ENCODE measurements at places on chromosomes 12 and 14.

GRCh38 chr12:117968826-117969659 lies at the start of gene KSR2:
KSR2 (minus strand) TSS chr12:117968990; CDS start chr12:117968255, 735 bp downstream.
- peak; percentile 43 for DNase-seq

DNA sequence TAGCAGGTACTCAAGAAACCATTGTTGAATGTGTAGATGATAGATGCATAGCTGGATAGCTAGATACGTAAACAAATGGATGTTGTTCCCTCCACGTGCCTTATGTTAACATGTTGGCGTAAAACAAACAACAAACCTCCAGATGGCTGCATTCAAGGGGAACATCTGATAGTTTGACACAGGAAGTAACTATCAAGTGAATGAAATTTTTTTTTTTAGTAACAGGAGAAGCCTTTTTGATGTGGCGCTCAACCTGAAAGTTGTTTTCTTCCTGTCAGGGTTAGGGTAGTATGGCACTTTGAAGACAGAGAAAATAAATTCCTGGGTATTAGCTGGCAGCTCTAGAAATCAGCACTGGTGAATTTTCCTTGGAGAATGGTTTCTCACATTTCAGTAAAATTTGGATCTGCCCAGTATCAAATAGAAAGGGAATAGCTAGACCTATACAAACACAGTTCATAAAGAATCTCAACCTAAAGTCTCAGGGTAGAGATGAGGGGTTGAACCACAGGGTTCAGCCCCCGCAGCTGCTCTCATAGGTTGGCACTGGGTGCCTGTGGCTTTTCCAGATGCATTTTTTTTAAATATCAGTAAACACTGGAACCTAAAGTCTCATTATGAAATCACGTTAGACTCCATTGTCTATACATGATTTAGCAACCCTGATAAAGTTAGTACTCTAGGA lies 18.8 kb upstream of the RAP1B start:
- no peak for DNase-seq

DNA sequence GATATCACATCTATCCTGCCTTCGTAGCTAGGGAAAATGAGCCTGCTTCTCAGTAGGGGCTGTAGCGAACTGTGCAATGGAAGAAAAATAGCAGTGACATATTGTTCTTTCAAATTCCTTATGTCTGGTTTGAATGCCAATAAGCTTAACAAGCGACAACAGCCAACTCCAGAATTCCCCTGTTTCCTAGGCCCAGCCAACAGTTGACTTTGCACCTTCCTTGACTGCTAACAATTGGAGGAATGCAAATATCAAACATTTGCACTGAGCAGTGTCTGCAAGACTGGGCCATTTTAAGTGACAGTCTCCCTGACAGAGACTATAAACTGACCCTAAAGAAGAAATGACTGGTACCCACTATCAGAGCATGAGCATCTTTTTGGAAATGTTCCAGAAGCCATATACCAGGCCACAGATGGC lies 12.0 kb upstream of the SERPINA1 start:
- DNase-seq: no peak

- no peak for DNase-seq
These were observed 92.2 kb upstream of the ATF7IP start for GRCh38 chr12:14272956-14273912.

- DNase-seq: no peak
These were observed 20.3 kb upstream of the TMX1 start for GRCh38 chr14:51219473-51220448.

- no peak for DNase-seq
These were observed 1.0 kb downstream of the KLHL33 start for GRCh38 chr14:20434701-20435581.

- DNase-seq: peak; percentile 42
These were observed 17.3 kb upstream of the YY1 start for GRCh38 chr14:100221533-100222223.

DNA sequence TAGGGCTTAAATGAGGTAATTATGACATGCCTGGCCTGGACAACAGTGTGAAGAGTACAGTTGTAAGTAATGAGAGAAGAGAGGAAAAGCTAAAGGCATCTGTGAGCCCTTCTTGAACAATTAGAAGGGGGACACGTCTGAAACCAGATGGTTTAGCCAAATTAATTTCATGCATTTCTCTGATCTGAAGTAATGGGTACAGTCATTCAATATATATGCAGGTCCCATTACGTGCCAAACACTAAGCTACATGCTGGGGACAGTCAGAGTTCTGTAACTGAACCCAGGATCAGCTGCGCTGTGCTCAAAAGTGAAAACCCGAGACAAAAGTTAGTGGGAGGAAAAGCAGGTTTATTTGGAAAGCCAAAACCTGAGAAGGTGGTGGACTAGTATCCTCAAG lies 207.2 kb upstream of the TMTC1 start:
- no peak for DNase-seq

- DNase-seq: no peak
These were observed 94.7 kb downstream of the DIP2B start for GRCh38 chr12:50599366-50600095.

DNA sequence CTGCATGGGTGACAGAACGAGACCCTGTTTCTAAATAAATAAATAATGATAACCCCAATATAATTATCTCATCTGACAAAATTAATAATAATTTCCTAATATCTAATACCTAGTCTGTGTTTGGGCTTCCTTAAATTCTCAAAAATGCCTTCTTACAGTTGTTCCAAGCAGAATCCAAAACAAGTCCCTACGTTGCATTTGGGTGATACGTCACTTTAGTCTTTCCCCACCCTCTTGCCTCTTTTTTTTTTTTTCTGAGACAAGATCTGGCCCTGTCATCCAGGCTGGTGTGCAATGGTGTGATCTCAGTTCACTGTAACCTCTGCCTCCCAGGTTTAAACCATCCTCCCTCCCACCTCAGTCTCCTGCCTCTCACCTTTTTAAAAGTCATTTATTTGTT lies 26.7 kb downstream of the VEZT start:
- DNase-seq: no peak

GRCh38 chr12:29644536-29645162 lies 139.1 kb downstream of the TMTC1 start:
- no peak for DNase-seq

DNA sequence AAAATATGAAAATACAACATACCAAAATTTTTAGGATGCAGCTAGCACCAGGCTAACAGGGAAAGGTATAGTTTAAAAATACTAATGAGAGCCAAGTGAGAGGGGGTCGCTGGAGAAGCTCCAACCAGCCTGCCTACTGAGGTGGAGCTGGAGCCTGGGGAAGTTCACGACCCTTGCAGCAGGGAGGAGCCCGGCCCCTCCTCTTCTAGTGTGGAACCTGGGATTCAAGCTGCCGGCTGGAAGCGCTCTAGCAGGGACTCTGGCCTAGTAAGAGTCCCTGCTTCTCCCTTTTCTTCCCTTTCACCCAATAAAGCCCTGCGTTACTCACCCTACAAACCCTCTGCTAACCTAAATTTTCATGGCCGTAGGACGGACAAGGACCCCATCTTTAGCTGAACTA lies 5.0 kb upstream of the KCNK13 start:
- no peak for DNase-seq

- no peak for DNase-seq
These were observed 32.3 kb downstream of the FRS2 start for GRCh38 chr12:69502345-69503081.

GRCh38 chr12:116247377-116247776 lies 30.1 kb downstream of the MED13L start:
- DNase-seq: no peak

DNA sequence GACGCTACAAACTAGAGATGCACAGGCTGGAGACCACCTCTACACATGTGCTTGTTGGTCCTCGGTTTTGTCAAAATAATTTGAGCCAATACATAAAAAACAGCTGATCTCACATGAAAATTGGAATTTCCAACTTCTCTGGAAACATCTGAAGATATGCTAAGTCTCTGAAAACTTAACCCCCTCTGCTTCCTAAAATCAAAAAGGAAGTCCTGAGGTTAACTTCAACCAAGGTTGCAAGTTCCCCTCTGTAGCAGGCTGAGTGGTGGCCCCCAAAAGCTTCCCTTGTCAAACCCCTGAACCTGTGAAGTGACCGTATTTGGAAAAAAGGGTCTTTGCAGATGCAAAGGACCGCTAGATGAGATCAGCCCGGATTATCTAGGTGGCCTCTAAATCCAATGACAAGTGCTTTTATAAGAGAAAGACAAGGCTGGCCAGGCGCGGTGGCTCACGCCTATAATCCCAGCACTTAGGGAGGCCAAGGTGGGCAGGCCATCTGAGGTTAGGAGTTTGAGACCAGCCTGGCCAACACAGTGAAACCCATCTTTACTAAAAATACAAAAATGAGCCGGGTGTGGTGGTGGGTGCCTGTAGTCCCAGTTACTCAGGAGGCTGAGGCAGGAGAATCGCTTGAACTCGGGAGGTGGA lies 32.0 kb upstream of the VPS37B start:
- DNase-seq: no peak

DNA sequence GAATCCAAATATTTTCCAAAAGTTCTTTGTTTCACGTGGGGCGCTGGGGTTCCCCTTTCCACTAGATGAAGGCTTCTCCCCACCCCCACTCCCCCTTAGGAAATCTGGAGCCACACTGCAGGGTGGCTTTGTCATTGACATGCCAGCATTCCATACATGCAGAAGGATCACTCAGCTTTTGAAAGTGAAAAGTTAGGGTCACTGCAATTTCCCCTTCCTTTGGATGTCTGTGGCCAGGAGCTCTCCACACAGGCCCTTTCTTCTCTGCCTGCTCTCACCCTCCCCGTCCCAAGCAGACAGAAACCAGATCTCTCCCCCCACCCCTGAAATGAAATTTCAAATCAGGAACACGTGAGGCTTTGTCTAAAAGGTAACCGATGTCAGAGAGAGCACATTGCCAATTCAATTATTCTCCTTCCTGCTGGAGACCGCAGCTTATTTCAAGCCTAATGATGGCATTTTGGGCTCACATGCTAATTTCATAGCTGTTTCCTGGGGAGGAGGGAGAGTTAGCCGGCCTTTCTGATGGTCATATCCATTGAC lies 153.9 kb upstream of the RFLNA start:
- no peak for DNase-seq

DNA sequence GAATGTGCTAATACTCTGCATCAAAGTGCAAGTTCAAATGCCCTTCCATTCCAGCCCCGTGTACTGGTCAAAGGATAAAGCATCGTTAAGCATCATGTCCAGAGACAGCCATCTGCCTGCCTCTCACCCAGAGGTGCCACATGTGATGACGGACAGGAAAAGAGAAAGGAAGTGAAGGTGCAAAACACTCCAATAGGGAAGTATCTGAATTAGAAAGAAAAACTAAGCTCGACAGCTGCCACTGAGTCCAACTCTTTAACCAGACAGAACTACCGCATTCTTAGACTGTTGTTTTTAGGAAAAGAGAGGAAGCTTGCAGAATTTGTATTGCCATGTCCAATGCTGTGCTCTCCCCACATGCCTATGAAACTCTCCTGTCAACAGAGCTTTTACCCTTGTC lies 465.0 kb upstream of the SOX5 start:
- DNase-seq: no peak

DNA sequence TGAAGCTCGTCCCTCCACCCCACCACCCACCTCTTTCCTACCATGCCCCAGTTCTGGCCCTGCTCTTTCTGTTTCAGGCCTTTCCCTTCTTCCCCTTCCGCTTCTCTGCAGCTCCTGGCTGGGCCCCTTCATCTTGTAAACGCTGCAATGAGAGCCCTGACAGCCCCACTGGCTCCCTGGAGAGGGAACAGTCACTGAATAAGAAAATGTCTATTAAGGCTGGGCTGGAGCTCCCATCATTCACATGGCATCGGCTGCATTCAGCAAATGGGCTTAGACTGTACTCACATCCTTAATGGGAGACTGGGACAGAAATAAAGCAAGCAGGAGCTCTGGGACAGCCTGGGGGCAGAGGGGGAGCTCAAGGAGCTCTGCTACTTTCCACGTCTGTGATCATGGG lies 45.2 kb upstream of the TUNAR start:
- no peak for DNase-seq

- DNase-seq: no peak
These were observed 502.6 kb downstream of the DIO2 start for GRCh38 chr14:79708426-79709388.

GRCh38 chr14:74176400-74176793 lies 62.9 kb upstream of the VSX2 start:
- no peak for DNase-seq

DNA sequence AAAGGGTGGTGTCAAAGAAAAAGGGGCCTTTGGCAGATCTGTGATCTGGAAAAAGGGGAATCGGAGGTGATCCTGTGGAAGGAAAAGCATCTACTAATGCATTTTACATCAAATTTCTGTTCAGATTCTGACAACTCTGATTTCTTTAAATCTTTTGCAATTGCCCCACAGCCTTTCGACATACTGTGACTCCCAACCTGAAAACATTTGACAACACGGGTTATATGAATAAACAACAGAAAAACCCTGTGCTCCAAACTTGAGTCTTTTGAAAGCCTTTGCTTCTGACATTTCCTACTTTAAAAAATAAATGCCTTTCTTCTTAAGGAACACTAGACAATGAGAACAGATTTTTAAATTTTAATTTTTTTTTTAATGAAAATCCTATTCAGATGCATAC lies 231.9 kb upstream of the HMGA2 start:
- no peak for DNase-seq

GRCh38 chr14:56217380-56218045 lies 99.3 kb downstream of the PELI2 start:
- DNase-seq: no peak

GRCh38 chr12:58639318-58639934 lies 280.9 kb downstream of the LRIG3 start:
- DNase-seq: no peak

Measured in stimulated activated CD4-positive, alpha-beta T cell treated with anti-CD3 and anti-CD28 coated beads, Interleukin-15, amount 100 ng/mL, for 1 hour (primary cell).